ENCODE measurements at places on chromosomes 16 and 17. TPM values are rescaled to one million over a fixed set of nuclear protein-coding genes. Genes with fewer than 3 reads are reported as not detected.

Gene EME1
- total RNA-seq: 0.74 TPM

- no peaks in the 10 kb centered on the region for H3K27me3 ChIP-seq
- no peak for DNase-seq
- H3K4me3 ChIP-seq: no peak overlapping the region
- H3K4me1 ChIP-seq: no peaks in the 10 kb centered on the region
- H3K36me3 ChIP-seq: peaks cover 85% of the 10 kb centered on the region
- H3K27ac ChIP-seq: no peak overlapping the region
Measured at GRCh38 chr16:74909665-74910064, 75.3 kb downstream of the WDR59 start.

DNA sequence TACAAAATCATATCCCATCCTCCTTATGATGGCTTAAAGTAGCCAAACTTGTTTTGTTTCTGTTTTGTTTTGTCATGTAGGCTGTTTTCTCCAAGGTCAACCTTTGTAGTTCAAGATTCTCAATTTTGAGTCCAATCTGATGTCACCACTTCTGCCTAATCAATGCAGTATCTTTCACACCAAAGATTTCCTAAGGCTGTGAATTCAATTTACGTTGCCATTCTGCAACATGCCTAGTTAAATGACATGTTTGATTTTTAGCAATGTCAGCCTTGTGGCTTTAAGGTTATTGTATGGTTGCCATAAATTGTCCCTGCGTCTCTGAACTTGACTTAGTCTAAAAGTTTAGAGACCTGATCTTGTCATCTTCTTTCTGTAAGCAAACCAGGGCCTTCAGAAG lies 20.4 kb downstream of the ZNF213 start:
- H3K4me1 ChIP-seq: peaks cover 48% of the 10 kb centered on the region
- no peaks in the 10 kb centered on the region for H3K36me3 ChIP-seq
- no peak overlapping the region for H3K4me3 ChIP-seq
- peaks cover 4% of the 10 kb centered on the region for H3K27me3 ChIP-seq
- H3K27ac ChIP-seq: no peak overlapping the region

GRCh38 chr16:23905027-23905426 lies 69.2 kb downstream of the PRKCB start:
- H3K4me3 ChIP-seq: no peak overlapping the region
- DNase-seq: peak; percentile 26
- H3K4me1 ChIP-seq: no peaks in the 10 kb centered on the region
- H3K27ac ChIP-seq: no peak overlapping the region
- H3K27me3 ChIP-seq: peaks cover 17% of the 10 kb centered on the region
- H3K36me3 ChIP-seq: no peaks in the 10 kb centered on the region

Gene DNAJC7
- 71.2 TPM for total RNA-seq

DNA sequence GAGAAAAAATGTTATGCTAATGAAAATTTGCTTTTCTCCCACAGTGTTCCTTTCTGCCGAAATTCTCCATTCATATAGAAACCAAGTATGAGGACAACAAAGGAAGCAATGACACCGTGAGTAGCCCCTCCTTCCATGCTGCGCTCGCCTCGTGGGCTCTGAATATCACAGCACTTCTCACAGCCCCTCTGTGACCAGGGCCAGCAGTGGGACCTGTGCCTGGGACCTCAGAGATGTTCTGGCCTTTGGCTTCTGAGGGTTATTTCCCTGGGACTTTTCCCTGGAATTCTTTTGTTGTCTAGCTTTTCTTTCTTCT lies 139.6 kb upstream of the NOL11 start:
- H3K4me1 ChIP-seq: no peaks in the 10 kb centered on the region
- H3K27ac ChIP-seq: no peak overlapping the region
- H3K36me3 ChIP-seq: peaks cover 7% of the 10 kb centered on the region
- no peak overlapping the region for H3K4me3 ChIP-seq

- no peaks in the 10 kb centered on the region for H3K4me1 ChIP-seq
- H3K27ac ChIP-seq: no peak overlapping the region
- H3K27me3 ChIP-seq: no peaks in the 10 kb centered on the region
- no peak overlapping the region for H3K4me3 ChIP-seq
- H3K36me3 ChIP-seq: no peaks in the 10 kb centered on the region
Measured at GRCh38 chr17:40605306-40605705, 40.0 kb upstream of the CCR7 start.

- H3K27ac ChIP-seq: no peak overlapping the region
- H3K36me3 ChIP-seq: no peaks in the 10 kb centered on the region
- no peaks in the 10 kb centered on the region for H3K4me1 ChIP-seq
- no peak for DNase-seq
- no peaks in the 10 kb centered on the region for H3K27me3 ChIP-seq
- H3K4me3 ChIP-seq: no peak overlapping the region
Measured at GRCh38 chr16:85430523-85431421, 182.3 kb upstream of the GSE1 start.

- H3K4me3 ChIP-seq: peak overlapping the region; percentile 81
- peaks cover 72% of the 10 kb centered on the region for H3K4me1 ChIP-seq
- peak overlapping the region; percentile 88 for H3K27ac ChIP-seq
- H3K36me3 ChIP-seq: no peaks in the 10 kb centered on the region
- DNase-seq: no peak
Measured at GRCh38 chr17:17043461-17044271, 1.4 kb downstream of the MPRIP start.

DNA sequence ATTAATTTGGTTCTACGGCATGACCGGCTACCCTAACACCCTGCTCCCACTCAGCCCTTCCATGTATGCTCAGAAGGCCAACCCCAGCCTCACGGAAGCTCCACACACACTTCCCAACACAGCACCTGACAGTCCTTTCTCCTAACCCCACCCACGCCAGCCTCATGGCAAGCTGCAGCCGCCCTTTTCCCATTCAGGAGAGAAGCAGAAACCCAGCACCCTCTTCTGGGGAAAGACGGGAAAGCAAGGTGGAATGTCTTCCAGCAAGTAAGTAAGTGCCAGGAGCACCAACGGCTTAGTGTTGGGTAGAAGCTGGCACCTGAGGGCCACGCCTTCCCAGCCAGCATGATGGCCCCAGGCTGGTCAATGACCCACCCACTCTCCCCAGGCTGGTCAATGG lies 32.1 kb downstream of the ABR start:
- DNase-seq: no peak
- no peak overlapping the region for H3K27ac ChIP-seq
- no peaks in the 10 kb centered on the region for H3K27me3 ChIP-seq
- H3K4me1 ChIP-seq: peaks cover 38% of the 10 kb centered on the region
- no peaks in the 10 kb centered on the region for H3K36me3 ChIP-seq

Gene KRT12
- not detected for total RNA-seq

Gene TAT
- not detected for total RNA-seq

Gene CSNK1D
- 61.8 TPM for total RNA-seq

DNA sequence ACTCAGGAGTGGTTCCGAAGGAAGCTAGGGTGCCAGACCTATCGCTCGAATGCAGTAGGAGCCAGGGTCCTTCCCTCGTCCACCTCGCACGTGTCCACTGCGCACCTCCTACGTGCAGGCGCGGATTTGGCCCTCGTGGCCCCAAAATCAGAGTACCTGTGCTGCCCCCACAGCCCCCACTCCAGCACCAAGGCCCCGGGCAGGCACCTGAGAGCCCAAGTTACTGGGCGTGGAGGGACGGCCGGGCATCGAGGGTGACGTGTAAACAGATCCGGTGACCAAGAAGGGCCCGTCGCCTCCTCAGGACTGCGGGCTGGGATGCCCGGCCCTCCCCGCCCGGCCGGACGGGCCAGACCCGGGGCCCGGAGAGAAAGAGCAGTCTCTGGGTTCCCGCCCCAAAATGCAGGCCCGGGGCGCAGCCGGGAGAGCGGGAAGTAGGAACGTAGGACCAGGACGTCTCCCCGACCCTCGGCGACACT lies 492 bp downstream of the SLC25A39 start:
- DNase-seq: no peak
- peak overlapping the region; percentile 96 for H3K27ac ChIP-seq
- no peaks in the 10 kb centered on the region for H3K27me3 ChIP-seq
- peaks cover 42% of the 10 kb centered on the region for H3K4me1 ChIP-seq
- peaks cover 35% of the 10 kb centered on the region for H3K36me3 ChIP-seq

DNA sequence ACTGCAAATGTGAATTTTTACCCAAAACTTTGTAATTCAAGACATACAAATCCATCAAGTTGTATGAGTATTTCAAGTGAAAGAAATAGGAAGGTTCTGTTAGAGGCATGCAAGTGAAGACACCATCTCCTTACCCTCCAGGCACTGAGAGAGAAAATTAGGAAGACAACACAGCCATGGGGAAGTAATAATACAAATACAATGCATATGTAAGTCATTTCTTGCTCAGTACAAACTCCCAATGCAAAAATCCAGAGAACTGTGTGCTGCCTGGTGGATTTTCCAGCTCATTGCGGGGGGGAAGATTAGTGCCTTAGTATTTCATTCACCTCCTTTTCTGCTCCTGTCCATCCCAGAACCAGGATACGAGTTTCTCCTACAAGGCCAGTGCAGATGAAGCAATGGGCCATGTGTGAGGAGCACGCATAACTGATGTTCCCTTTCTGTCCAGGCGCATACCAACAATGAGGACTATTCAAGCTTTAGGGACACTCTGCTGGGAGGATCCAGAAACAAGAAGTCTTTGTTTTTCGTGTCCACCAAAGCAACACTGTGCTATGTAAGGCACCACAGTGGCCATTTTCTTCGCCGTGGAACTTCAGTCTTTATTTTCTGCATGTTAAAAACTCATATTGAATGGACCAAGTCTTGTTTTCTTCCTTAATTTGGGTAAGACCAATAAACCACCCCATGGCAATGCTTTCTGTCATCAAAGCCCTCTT lies 143.7 kb upstream of the RCVRN start:
- DNase-seq: no peak
- H3K27me3 ChIP-seq: no peaks in the 10 kb centered on the region
- H3K4me1 ChIP-seq: peaks cover 57% of the 10 kb centered on the region

GRCh38 chr16:61969077-61969382 lies 67.2 kb downstream of the CDH8 start:
- DNase-seq: no peak
- no peaks in the 10 kb centered on the region for H3K4me1 ChIP-seq
- H3K27me3 ChIP-seq: peaks cover 7% of the 10 kb centered on the region
- H3K27ac ChIP-seq: no peak overlapping the region
- no peak overlapping the region for H3K4me3 ChIP-seq

Gene KRT27
- total RNA-seq: not detected

DNA sequence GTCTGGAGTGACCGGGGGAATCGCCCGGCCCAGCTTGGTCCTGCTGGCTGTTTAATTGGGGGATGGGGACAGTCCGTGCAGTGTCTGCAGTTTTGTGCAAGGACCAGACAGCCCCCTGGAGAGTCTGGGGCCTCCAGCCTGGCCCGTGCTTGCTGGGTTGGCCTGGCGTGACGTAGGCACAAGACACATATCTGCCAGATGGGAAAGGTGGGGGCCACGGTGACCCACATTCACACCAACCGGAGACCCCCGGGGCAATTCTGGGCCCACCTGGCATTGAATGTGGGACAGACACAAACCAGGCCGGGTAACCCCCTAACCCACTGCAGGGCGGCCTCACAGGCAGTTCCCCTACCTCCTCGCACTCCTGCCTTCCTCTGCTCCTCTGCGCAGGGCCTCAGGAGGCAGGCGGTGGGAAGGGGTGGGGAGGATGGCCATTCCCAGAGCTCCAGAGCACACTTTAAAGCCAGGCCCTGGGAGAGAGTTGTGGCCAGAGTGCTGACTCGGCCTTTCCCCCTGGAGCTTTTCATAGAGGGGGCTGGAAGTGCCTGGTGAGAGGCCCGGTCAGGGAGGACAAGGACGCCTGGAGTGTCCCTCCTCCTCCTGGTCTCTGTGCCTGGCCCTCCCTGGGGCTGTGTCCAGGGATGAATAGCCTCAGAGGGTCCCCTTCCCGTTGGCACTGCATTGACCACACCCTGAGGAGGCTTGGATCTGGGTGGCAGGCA lies 1.5 kb downstream of the MRC2 start:
- H3K36me3 ChIP-seq: no peaks in the 10 kb centered on the region
- H3K4me3 ChIP-seq: peak overlapping the region; percentile 68
- peaks cover 35% of the 10 kb centered on the region for H3K4me1 ChIP-seq
- peak overlapping the region; percentile 89 for H3K27ac ChIP-seq
- DNase-seq: no peak

GRCh38 chr16:71345031-71345430 lies 13.5 kb upstream of the CALB2 start:
- no peak for DNase-seq
- H3K4me1 ChIP-seq: no peaks in the 10 kb centered on the region
- H3K4me3 ChIP-seq: no peak overlapping the region
- no peaks in the 10 kb centered on the region for H3K36me3 ChIP-seq
- peaks cover 77% of the 10 kb centered on the region for H3K27me3 ChIP-seq

Gene SHBG
- total RNA-seq: 0.74 TPM

- H3K4me1 ChIP-seq: peaks cover 20% of the 10 kb centered on the region
- H3K36me3 ChIP-seq: no peaks in the 10 kb centered on the region
- H3K27ac ChIP-seq: no peak overlapping the region
- no peak for DNase-seq
- H3K4me3 ChIP-seq: no peak overlapping the region
Measured at GRCh38 chr17:50265690-50266315, 8.5 kb upstream of the TMEM92 start.

- H3K27me3 ChIP-seq: no peaks in the 10 kb centered on the region
- no peaks in the 10 kb centered on the region for H3K36me3 ChIP-seq
- H3K4me1 ChIP-seq: peaks cover 30% of the 10 kb centered on the region
- H3K27ac ChIP-seq: no peak overlapping the region
Measured at GRCh38 chr16:69195369-69196029, 8.5 kb downstream of the SNTB2 start.

DNA sequence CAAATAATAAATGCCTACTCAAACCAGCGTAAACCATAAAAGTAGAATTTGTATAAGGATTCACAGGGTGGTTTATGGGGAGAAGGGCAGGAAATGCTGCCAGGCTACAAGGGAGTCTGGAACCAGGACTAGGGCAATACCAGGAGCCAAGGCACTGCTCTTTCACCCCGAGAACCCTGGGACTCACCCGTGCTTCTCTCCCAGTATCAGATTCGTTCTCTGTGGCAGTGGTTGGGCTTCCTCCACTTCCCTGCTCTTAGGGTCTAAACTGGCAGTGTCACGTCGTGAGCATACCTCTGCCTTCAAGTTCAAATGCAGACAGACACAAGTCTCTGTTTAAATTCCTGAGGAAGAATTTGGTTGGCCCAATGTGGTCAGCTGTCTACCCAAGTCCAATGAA lies 49.3 kb downstream of the PRKCA start:
- H3K27ac ChIP-seq: no peak overlapping the region
- no peak for DNase-seq
- H3K4me1 ChIP-seq: peaks cover 25% of the 10 kb centered on the region
- no peaks in the 10 kb centered on the region for H3K27me3 ChIP-seq
- H3K4me3 ChIP-seq: no peak overlapping the region

DNA sequence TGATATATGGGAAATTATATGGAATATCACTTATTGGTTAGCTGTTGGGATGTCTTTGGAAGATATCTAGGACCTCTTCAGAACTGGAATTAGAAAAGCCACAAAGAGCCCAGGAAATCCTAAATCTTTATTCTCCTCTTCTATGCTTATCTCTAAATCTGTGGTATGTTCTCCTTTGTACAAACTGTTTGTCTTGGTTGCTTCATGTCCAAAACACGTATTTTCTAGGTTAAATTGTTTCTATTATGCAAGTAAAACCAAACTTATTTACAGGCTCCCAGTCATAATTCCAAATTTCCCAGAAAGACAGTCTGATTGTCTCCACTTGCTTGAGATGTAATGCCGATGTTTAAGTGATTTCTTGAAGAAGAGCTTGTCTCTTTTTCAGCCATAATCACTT lies 650.9 kb downstream of the CDH11 start:
- H3K27me3 ChIP-seq: no peaks in the 10 kb centered on the region
- DNase-seq: no peak
- H3K4me3 ChIP-seq: no peak overlapping the region

Gene AATK
- total RNA-seq: 2.3 TPM

Measured in left ventricle myocardium inferior (tissue), 1 donor.